ENCODE measurements at places on chromosomes 5 and 9.
A peak's percentile ranks its signal among the peaks of the same experiment; 100 is the strongest.

GRCh38 chr5:35438288-35438687, 179.4 kb upstream of the SPEF2 start:
- H3K27me3 ChIP-seq, result no peaks in the 10 kb centered on the region
- H3K27ac ChIP-seq, result no peak overlapping the region
- DNase-seq, result no peak
- H3K4me3 ChIP-seq, result no peak overlapping the region
- H3K4me1 ChIP-seq, result no peaks in the 10 kb centered on the region
- no peaks in the 10 kb centered on the region for H3K36me3 ChIP-seq

GRCh38 chr5:61768692-61769281, 436.7 kb downstream of the ZSWIM6 start:
- H3K36me3 ChIP-seq, result no peaks in the 10 kb centered on the region
- H3K4me1 ChIP-seq, result no peaks in the 10 kb centered on the region
- no peak overlapping the region for H3K27ac ChIP-seq

GRCh38 chr9:134555094-134555650, 86.4 kb upstream of the COL5A1 start:
- DNase-seq, result no peak
- H3K36me3 ChIP-seq, result no peaks in the 10 kb centered on the region
- peaks cover 12% of the 10 kb centered on the region for H3K27me3 ChIP-seq
- H3K27ac ChIP-seq, result no peak overlapping the region
- peaks cover 20% of the 10 kb centered on the region for H3K4me1 ChIP-seq

DNA sequence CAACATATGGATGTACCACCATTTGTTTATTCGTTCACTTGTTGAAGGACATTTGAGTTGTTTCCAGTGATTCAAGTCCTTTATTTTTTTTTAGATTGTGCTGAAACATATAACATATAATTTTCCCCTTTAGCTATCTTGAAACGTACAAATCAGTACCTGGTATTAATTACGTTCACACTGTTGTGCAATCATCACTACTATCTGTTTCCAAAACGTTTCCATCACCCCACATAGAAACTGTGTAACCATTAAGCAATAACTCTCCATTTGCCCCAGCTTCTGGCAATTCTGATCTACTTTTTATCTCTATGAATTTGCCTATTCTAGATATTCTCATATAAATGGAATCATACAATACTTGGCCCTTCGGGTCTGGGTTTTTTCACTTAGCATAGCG, 116.0 kb downstream of the FGF1 start:
- no peak for DNase-seq
- H3K27ac ChIP-seq, result no peak overlapping the region
- H3K4me1 ChIP-seq, result peaks cover 26% of the 10 kb centered on the region
- peaks cover 4% of the 10 kb centered on the region for H3K36me3 ChIP-seq
- H3K4me3 ChIP-seq, result no peak overlapping the region

DNA sequence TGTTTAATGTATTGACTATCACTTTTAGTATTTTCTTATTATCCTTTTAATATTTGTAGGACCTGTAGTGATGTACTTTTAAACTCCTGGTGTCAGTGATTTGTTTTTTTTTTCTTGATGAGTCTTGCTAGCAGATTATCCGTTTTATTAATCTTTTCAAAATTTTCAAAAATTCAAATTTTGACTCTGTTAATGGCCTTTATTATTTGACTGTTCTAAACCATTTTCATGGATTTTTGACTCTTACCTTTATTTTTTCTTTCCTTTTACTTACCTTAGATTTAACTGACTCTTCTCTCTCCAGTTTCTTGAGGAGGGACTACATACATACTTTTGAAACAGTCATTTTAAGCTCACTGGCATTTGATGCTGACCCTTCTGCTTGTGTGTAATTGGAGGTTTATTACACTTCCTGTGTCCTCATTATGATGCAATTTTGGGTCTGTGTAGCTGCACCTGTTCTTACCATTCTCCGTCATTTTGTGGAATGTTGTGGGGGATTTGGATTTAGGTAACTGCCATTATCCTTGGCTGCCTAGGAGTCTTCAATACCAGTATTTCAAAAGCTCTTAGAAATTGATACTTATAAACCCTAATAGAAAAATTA, 32.0 kb upstream of the EXOC3 start:
- H3K27me3 ChIP-seq, result no peaks in the 10 kb centered on the region
- H3K27ac ChIP-seq, result no peak overlapping the region
- no peaks in the 10 kb centered on the region for H3K36me3 ChIP-seq
- peaks cover 36% of the 10 kb centered on the region for H3K4me1 ChIP-seq
- no peak overlapping the region for H3K4me3 ChIP-seq

DNA sequence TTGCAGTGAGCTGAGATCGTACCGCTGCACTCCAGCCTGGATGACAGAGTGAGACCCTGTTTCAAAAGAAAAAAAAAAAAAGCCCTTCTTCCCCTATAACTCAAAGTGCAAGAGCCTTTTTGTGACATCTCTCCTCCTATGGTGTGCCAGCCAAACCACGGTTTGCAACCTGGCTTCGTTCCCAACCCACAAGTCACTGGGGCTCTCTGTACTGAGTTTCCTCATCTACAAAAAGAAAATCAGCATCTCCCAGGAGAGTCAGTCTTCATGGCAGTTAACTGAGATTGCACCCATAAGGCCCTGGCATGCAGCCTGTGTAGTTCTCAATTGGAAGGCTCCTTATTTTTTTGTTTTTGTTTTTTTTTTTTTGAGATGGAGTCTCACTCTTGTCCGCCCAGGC, 14.8 kb downstream of the ODF2 start:
- H3K36me3 ChIP-seq, result peaks cover 8% of the 10 kb centered on the region
- H3K27ac ChIP-seq, result no peak overlapping the region
- no peak for DNase-seq

GRCh38 chr9:137265496-137266161, 10.5 kb downstream of the NELFB start:
- H3K27me3 ChIP-seq, result no peaks in the 10 kb centered on the region
- no peak overlapping the region for H3K4me3 ChIP-seq
- H3K36me3 ChIP-seq, result no peaks in the 10 kb centered on the region
- no peak for DNase-seq
- H3K27ac ChIP-seq, result no peak overlapping the region

- H3K27me3 ChIP-seq, result peaks cover 42% of the 10 kb centered on the region
- no peak for DNase-seq
- H3K4me3 ChIP-seq, result no peak overlapping the region
- H3K27ac ChIP-seq, result no peak overlapping the region
Measured at GRCh38 chr9:69535286-69535832, 136.8 kb downstream of the APBA1 start.

DNA sequence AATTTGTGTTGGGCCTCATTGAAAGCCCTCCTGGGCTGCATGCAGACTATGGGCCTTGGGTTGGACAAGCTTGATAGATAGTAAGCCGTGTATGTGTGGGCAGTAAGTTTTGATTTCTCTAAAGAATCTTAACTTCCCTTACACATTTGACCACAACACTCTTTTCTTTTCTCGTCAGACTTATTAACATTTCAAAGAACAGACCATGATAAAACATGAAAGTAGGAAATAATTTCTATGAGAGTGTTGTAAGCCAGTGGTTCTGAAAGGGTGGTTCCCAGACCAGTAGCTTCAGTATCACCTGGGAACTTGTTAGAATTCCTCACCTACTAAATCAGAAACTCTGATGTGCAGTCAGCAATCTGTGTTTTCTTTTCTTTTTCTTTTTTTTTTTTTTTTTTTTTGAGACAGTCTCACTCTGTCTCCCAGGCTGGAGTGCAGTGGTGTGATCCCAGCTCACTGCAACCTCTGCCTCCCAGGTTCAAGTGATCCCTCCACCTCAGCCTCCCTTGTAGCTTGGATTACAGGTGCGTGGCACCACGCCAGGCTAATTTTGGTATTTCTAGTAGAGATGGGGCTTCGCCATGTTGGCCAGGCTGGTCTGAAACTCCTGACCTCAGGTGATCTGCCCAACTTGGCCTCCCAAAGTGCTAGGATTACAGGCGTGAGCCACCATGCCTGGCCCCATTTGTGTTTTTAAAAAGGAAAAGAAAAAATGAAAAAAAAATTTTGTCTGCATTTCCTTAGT, 20.0 kb upstream of the GCNT1 start:
- no peak overlapping the region for H3K4me3 ChIP-seq
- DNase-seq, result no peak
- H3K36me3 ChIP-seq, result no peaks in the 10 kb centered on the region
- H3K27ac ChIP-seq, result no peak overlapping the region
- peaks cover 2% of the 10 kb centered on the region for H3K4me1 ChIP-seq
- no peaks in the 10 kb centered on the region for H3K27me3 ChIP-seq

DNA sequence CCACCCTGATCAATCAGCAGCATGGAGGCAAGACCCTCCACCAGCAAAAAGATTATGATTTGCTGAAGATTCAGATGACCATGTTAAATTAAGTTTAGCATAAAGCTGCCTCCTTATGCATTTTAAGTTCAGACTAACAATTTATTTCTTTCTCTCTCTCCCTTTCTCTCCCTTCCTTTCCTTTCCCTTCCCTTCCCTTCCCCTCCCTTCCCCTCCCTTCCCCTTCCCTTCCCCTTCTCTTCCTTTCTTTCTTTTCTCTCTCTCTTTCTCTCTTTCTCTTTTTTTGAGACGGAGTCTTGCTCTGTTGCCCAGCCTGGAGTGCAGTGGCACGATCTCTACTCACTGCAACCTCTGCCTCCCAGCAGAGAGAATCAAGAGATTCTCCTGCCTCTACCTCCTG, 1.4 kb upstream of the MELK start:
- H3K27ac ChIP-seq, result no peak overlapping the region
- peaks cover 17% of the 10 kb centered on the region for H3K4me1 ChIP-seq

GRCh38 chr5:75716715-75717081, 539 bp downstream of the POC5 start:
- H3K4me1 ChIP-seq, result peaks cover 15% of the 10 kb centered on the region
- peak overlapping the region; percentile 99 for H3K27ac ChIP-seq
- H3K4me3 ChIP-seq, result peak overlapping the region; percentile 99
- no peak for DNase-seq

DNA sequence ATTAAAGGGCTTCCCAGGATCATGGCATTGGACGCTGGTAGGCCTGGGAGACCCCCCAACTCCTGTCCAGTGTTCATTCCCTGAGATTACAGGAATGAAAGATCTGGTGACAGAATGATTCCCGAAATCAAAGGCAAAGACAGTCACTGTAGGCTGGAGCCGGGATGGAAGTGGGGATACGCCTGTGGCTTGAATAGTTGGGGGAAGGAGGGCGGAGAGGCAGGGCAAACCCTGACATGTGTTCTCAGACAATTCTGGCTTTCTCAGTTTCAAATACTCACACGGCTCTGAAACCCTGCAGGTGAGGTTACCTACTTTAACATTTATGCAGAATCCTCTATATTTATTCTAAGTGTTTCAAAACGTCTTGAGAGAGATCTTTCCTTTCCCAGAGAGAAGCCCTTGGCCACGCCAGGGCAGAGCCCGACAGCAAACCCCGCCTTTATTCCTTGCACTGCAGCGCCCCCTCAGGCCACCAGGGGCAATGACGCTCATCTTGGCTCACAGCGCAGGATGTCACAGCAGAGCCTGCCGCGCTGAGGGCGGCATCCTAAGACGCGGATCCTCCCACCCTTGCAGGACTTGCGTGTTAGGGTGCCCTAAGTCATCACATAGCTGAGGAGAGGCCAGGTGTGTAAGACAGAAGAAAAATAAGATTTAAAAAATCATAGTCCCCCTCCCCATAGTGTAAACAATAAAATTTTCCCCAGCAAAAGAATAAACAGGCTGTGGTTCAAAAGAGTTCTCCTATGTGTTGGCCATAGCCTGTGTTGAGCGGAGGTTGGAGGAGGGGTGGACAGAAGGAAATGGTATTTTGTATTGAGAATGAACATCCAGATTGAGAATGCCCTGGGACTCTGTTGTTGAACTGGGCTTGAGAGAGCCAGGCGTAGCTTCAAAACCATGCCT, 284.5 kb downstream of the NTRK2 start:
- peaks cover 19% of the 10 kb centered on the region for H3K27me3 ChIP-seq
- peak overlapping the region; percentile 12 for H3K4me3 ChIP-seq
- H3K36me3 ChIP-seq, result peaks cover 10% of the 10 kb centered on the region
- peaks cover 17% of the 10 kb centered on the region for H3K4me1 ChIP-seq
- DNase-seq, result peak; percentile 81

DNA sequence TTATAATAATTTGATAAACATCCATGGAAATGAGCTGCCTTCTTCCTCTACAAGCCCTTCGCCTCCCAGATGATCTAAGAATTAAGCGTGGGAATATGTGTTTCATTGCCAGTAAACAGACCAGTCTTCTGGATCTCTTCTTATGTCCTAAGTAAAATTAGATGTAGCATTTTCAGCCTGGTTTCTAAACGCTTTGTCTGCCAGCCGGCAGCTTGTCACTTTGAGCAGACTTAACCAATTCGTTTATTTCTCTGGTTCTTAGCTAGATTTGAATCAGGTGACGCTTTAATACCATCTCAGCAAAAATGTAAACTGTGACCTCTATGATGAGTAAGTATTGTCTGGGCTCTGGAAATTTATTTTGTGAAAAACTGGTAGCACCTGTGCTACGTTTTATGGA, 380.6 kb upstream of the NUDT12 start:
- H3K27me3 ChIP-seq, result no peaks in the 10 kb centered on the region
- H3K4me1 ChIP-seq, result peaks cover 16% of the 10 kb centered on the region
- DNase-seq, result no peak

DNA sequence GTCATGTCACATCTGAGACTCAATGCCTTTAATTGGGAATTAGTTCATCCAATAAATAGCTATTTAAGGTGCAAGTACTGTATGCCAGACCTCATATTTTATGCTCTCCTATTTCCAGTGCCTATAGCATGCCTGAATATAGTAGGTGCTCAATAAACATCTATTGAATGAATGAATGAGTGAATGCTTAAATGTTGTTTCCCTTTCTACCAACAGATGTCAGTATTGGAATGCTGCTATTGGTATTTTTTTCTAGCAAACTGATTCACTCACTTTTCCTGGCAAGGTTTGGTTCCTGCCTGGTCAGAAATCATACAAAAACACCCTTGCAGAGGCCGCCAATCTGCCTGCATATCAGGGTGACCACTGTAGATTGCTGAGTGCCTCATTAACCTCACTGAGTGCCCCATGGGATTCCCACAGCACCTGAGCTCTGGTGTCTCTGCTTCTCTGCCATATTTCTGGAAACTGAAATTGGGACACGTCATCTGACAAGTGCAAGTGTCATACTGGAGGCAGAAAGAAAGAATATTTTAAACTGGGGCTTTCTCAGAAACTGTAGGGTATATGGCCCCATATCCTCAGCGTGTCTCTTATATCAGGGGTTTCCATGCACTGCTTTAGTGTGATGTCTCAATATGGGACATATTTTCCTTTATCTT, 359.7 kb downstream of the TRIM32 start:
- H3K27me3 ChIP-seq, result peaks cover 3% of the 10 kb centered on the region
- H3K36me3 ChIP-seq, result no peaks in the 10 kb centered on the region
- no peaks in the 10 kb centered on the region for H3K4me1 ChIP-seq
- no peak overlapping the region for H3K27ac ChIP-seq
- H3K4me3 ChIP-seq, result no peak overlapping the region
- no peak for DNase-seq

All from type B pancreatic cell (in vitro differentiated cells).